ENCODE measurements at places on chromosomes 16 and 17.

DNA sequence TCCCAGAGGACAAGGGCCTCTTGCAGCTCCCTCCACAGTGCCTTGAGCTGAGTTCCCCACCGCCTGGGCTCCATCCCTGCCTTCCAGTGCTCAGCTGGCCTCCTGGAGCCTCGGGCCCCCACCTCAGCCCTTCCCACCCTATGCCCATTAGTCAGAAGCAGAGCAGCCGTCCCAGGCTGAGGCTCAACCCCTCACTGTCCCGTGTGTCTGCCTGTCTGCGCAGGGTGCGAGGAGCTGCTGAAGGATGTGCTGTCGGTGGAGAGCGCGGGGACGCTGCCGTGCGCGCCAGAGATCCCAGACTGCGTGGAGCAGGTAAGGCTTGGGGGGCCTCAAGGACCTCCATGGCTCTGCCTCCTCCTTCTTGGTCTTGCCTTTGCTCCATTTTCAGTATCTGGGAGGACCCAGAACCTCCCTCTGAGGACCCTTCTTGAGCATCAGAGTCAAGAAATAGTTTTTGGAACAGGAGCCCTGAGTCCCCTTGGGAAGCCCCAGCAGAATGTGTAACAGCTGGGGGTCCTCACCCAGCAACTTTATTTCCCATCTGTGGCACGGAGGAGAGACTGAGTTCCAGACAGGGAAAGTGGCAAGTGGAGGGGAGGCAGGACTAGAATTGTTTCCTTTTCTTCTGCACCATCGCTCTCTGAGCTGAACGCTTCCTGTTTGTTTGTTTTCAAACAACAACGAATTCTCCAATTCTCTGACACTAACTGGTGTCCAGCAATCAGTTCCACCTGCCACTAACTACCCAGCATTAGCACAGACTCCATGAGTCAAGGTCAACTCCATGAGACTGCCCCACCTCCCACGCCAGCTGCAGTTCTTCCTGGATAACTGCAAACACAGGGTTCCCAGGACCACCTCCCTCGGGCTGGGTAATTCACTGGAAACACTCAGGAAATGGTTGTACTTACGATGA, 42.6 kb downstream of the RAB11FIP4 start:
- no peak for DNase-seq

- no peak for DNase-seq
These were observed 237.2 kb downstream of the GSG1L start for GRCh38 chr16:27826081-27826892.

DNA sequence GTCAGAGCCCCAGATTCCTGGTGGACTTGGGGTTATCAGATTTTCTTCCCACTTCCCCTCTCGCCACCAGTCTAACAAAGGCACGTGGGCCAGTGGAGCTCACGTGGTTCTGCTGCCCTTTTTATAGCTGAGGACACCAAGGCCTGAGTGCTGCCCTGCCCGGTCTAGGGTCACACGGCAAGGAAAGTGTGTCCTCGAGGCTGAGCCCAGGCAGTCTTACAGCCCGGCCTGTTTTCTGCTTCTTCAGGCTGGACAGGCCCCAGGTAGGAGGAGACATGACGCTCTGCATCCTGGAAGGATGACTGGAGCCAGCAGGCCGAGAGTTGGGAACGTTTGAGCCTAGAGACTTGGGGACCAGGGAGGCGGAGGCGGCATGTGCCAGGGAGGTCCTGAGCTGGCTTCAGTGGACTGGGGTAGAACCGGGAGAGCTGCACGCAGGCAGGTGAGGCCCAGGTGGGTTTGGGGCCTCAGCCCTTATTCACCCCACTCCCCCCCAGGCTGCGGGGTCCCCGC, 3.5 kb downstream of the CTRB1 start:
- DNase-seq: no peak

DNA sequence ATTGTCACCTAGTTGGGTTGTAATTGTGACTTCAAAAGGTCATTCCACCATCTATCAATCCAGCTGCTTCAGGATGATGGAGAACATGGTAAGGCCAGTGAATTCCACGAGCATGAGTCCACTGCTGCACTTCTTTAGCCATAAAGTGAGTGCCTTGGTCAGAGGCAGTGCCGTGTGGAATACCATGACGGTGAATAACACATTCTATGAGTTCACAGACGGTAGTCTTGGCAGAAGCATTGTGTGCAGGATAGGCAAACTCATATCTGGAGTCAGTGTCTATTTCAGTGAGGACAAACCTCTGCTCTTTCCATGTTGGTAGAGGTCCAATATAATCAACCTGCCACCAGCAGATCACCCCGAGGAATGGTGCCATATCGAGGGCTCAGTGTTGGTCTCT, 650.9 kb downstream of the KCNJ2 start:
- DNase-seq: no peak

DNA sequence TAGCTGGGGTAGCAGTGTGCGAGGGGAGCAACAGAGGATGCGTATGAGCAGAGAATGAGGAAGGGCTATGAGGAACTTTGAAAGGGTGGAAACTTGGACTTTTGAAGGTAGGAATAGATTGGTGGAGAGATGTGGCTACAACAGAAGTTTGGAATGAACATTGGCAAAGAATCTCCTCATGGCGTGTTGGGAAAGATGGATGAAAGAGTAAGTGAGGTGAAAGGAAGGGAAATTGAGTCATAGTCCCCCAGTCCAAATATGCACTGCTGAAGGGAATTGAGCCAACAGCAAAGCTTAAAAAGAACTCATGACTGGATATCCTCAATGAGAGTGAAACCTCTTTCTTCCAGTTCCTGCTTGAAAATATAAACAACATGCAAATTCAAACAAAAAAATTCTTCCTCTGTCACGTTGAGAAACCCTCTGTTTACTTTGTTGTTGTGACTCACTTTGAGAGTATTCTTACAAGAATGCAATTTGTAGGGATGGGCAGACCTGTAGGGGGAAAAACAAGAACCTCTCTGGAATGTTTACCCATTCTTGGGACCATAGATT, 313.2 kb upstream of the KCNJ16 start:
- DNase-seq: no peak

- DNase-seq: no peak
These were observed 80.8 kb upstream of the RNU2-1 start for GRCh38 chr17:43314611-43315011.

DNA sequence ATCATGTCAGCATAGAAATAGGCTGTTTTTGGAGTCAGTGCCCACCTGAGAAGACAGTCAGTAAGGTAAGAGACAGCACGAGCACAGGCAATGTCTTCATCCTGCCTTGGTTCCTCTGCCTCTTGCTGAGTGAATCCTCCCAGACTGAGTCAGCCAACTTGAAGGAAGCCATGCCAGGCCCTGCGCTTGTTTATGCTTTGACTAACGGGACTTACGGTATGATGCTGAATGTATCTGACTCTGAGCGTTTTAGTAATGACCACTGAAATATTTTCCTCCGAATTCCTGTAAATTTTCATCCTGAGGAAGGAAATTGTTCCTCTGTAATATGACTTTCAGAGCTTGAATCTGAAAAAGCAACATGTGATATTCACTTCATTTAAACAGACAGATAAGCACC, 18.0 kb downstream of the C17orf67 start:
- no peak for DNase-seq

- DNase-seq: no peak
These were observed 25.7 kb downstream of the C17orf100 start for GRCh38 chr17:6677158-6677831.

DNA sequence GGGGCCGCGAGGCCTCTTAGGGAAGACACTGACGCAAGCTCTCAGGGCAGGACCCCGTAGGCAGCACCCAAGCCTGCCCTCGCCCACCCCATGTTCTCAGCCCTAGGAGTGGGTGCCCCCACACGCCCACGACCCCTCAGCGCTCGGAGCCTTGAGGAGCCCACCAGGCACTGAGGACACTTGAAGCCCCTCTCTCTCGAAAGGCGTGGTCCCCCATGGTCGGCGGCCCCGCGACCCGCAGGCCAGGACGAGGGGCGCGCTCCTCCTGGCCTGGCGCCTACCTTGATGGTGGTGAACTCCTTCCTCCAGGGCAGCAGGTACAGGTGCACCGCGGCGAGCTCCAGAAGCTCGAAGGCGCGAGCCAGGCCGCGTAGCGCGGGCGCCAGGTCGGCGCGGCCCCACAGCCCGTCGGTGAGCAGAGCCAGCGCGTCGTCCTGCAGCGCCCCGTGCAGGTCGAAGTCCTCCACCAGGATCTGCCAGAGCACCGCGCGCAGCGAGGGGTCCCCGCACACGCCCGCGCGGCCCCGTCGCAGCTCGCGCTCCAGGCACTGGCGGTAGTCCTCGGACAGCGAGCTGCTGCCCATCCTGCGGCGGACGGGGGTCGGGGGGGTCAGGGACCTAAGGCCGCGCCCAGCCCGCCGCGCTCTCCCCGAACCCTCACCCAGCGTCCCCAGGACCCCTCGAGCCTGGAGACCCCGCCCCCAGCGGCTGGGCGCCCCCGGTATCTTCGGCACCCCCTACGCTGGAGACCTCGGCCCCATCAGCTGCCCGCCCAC, 668 bp downstream of the SPATA2L start:
- no peak for DNase-seq

- no peak for DNase-seq
These were observed 7.7 kb upstream of the DCTPP1 start for GRCh38 chr16:30437511-30438046.

DNA sequence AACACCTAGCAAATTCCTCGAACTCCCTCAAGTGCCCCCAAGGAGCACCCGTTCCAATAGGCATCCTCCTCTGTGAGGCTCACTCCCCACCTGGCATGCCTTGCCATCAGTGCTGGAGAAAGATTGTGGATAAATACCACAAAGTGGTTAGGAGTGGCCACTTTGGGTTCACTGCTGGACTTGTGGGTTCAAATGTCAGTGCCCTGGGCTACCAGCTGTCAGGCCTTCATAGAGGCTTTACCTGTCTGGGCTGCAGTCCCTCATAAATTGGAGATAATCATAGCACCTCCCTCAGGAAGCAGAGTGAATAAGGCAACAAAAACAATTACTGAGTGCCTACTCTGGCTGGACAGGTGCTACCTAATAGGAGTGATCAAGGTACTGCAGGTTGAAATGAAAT, 1.5 kb upstream of the SYT17 start:
- no peak for DNase-seq

DNA sequence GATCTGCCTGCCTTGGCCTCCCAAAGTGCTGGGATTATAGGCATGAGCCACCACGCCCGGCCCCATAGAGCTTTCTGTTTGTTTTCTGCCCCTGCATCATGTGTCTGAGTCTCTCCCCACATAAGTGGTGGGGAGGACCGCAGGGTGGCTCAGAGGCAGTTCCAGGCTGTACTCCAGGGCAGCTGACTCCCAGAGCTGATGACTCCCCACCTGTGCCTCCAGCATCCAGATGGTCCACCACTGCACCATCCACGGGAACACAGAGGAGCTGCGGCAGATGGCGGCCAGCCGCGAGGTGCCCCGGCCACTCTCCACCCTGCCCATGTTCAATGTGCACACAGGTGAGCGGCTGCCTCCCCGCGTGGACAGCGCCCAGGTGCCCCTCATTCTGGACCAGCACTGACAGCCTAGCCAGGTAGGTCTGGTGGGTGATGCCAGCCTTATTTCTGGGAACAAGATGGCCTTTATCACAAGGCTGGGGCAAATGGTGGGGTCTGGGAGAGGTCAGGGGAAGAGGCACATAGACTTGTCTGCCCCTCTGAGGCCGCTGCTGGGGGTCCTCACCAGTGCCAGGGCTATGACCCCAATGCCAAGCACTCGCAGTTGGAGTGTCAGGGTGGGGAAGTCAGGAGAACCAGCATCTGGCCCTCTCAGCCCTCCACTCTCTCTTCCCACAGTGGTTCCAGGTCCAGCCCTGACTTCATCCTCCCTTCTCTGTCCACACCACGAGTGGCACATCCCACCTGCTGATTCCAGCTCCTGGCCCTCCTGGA, 9.4 kb downstream of the SGCA start:
- no peak for DNase-seq

DNA sequence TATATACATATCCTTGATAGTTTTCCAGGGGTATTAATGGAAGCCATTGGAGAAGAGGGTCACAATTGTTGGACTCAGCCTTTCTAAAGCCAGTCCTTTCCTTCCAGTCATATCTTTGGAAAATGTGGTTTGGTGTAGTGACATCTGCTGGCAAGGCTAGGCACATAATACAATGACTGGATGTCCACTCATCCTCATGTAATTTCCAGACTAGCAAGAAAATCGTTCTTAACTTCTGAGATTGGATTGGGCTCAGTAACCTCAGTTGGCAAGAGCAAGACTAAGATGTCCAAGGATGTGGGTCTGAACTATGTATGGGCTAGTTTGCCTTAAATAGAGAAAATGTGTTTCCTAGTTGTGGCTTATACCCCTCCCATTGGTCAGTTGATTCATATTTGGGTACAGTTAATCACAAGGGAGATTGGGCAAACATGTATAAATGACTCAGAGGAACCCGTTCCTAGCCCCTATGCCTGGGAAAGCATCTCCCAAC, 8.7 kb upstream of the KAT7 start:
- DNase-seq: no peak

DNA sequence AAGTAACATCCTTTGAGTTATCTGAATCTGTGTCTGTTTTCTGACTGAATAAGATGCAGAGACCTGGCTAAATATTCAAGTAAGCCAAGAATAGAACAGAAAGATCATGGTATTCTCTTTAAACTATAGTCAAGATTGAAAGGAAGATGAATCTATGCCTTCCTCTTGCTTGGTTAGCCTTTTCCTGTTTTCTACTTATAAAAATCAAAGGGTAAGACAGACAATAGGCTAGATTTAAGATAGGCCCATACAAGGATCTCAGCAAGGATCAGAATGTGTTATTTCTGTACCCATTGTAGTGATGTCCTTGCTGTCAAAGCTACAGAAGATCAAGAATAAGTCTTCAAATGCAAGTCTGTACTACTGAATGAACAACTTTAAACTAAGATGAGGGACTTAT, 7.0 kb upstream of the CDR2 start:
- DNase-seq: no peak

DNA sequence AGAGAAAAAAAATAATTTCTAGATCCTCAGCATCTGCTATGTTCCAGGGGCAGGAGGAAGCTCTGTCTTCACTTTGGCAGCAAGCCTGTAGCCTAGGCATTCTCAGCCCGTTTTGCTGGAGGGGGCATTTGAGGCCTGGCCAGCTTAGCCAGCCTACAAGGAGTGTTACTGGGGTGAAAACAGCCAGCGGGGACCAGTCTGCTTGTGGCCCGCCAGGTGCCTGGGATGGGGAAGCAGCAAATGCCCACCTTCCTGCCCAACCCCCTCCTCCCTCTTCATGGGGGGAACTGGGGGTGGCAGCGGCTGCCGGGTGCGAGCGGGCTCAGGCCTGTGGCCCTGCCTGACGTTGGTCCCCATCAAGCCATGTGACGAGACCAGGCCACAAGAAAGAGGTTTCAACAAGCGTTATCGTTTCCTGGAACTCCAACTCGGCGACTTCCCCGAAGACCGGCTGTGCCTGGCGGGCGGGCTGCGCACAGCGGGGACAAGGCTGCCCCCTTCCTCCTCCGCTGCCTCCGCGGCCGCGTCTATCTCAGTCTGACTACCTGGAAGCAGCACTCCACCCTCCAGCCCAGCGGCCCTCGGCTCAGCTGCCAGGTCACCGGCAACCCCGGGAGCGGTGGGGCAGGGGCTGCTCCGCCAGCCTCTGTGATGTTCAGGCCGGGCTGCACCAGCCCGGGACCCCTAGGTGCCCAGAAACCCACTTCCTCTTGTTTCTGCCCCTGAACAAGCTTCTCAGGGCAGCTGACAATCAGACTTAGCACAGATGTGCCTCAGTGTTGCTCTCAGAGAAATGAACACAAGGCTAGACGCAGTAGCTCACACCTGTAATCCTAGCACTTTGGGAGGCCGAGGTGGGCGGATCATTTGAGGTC, 22.9 kb downstream of the SOCS1 start:
- peak; percentile 44 for DNase-seq

Measured in GM19239 (cell line).